Cortex of kidney (tissue), 1 donor: ENCODE measurements at places on chromosomes 4 and X.

DNA sequence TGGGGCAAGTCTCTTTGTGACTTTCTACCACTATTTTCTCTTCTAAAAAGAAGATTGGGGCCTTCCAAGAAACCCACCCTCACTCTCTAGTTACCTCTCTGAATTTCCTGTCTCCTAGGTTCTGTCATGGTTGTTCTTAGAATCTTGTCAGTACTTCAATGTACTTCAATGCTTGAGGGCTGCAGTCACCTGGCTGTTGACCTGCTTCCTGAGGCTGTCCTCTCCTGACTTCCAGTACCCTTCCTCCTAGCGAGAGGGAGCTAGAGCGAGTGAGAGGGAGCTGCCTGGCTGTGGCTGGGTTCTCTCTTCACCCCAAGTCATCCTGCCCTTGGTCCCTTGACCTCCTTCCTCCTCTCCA lies 17.7 kb downstream of the CD99L2 start:
- DNase-seq, result no peak

- DNase-seq, result no peak
These were observed 6.2 kb upstream of the HPSE start for GRCh38 chr4:83340692-83341343.

GRCh38 chr4:7186031-7186430 lies 6.3 kb upstream of the SORCS2 start:
- no peak for DNase-seq

GRCh38 chr4:24640366-24640765 lies 56.0 kb upstream of the DHX15 start:
- DNase-seq, result no peak

GRCh38 chr4:156137679-156138473 lies 184.2 kb upstream of the CTSO start:
- no peak for DNase-seq

DNA sequence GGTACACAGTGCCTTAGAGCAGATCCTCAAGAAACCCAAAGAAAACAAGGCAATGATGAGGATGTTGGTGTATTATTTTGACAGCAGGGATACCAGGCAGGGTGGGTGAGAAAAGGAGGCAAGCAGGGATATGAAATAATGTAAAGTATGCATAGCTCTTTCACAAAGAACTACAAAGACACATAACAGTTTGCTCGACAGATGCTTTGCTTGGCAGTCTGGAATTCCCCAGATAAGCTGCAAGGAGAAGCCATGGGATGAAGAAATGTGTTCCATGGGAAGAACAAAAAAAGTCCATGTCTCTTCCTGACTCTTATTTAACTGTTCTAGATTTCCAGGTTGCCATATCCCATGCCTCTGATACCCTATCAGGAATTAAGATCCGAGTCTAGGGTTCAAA lies 75.4 kb downstream of the FAM13A start:
- DNase-seq, result no peak

- no peak for DNase-seq
These were observed 25.3 kb downstream of the ARSF start for GRCh38 chrX:3066555-3066954.

GRCh38 chr4:13944095-13944511 lies 316.6 kb upstream of the BOD1L1 start:
- no peak for DNase-seq

DNA sequence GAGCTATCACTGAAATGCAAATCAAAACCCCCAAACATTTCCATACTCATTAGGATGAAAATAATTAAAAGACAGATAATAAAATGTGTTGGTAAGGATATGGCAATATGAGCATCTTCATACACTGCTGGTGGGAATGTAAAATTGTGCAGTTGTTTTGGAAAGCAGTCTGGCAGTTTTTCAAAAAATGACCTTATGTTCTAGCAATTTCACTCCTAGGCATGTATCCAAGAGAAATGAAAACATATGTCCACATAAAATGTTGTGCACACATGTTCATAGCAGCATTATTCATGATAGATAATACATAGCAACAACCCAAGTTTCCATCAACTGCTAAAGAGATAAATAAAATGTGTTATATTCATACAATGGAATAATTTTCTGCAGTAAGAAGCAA lies 14.8 kb upstream of the GPRASP2 start:
- DNase-seq, result no peak

DNA sequence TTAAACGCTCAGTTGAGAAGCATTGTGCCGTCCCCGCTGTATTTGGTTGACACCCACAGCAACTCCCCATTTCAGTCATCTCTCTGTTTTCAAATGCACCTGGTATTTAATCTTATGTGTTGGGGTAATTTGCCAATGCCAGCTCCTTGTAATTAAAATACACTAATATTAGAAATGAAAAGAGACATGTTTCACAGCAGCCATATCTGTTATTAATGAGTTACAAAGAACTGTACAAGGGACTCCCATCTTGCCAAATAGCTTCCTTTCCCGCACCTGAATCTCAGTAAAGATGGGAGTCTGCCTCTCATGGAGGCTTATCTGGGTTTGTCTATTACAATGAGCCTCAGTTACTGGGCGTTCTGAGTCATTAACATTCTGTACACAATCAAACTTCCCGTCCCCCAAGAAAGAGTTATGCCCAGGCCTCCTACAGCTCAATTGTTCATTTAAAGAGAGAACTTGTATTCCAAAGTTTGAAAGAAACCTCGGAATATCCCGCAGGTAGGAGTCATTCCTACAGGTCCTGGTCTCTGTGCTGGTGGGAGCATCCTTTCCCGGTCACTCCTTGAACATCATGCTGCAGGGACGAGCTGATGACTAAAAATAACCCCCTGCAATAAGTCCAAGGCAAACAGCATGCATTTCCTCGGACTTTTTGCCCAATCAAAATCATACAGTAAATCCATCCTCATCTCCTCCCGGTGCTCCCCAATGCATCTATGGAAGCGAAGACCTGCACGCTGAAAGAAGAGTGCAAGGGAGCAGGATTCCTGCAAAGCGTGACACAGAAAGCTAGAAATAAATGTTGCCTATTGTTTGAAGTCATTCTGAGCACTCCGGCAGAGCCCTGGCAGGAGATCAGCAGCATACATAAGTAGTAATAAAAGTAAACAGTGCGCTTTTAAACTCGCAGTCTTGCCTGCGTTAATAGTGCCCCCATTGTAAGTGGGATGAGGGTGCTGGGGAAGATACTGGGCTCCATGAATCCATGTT lies 926 bp downstream of the NDP start:
- DNase-seq, result no peak

GRCh38 chrX:13658602-13659001 lies 5.7 kb downstream of the TCEANC start:
- no peak for DNase-seq

GRCh38 chr4:33883111-33883510 lies 2361.2 kb downstream of the ARAP2 start:
- no peak for DNase-seq

GRCh38 chr4:99405433-99406115 lies 29.6 kb downstream of the ADH7 start:
- DNase-seq, result no peak

DNA sequence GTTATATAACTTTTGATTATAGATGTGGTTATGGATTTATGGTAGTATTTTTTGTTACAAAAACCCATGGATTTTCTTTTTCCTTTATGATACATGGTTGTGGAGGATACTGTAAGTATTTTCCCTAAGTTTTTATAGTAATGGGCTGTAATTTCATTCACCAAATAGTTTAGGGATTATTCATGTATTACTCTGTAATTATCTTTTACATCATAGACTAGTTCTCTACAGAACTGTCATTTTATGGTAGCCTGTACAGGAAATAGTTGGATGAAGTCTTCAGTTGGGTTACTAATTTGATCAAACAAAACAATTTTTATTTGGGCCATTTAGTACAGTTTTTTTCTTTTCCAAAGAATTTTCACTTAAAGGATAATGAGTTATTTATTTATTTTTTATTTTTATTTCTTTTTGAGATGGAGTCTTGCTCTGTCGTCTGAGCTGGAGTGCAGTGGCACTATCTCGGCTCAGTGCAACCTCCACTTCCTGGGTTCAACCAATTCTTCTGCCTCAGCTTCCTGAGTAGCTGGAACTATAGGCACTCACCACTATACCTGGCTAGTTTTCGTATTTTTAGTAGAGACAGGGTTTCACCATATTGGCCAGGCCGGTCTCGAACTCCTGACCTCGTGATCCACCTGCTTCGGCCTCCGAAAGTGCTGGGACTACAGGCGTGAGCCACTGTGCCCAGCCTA lies 42.1 kb downstream of the RBPJ start:
- no peak for DNase-seq

- no peak for DNase-seq
These were observed 185.7 kb upstream of the HS3ST1 start for GRCh38 chr4:11614426-11614825.

DNA sequence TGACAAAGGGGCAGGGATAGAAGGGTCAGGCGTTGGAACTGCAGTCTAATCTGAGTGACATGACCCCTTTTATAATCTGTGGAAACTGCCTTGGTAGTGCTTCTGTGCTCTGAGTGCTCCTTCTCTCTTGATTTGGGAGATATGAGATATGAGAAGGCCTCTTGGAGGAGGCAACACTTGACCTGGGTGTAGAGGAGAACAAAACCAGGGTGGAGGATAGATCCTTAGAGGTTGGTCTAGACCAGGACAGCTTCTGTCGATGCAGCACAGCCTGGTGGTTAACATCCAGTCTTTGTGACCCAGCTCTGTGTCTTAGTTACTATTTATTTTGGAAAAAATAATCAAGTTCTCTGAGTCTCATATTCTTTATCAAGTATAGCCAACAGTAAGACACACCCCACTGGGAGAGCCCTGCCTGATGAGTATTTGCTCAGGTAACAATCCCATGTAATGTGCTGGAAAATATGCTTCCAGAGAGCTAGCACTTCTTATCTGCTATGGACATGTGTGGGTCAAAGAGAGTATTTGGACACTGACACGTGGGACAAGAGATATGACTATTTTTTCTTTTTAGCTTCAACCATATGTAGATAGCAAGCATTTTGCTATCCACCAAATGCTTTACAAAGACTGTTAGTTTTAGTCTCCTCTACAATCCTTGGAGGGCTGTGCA lies 9.1 kb downstream of the USP51 start:
- DNase-seq, result no peak

- DNase-seq, result no peak
These were observed 42.9 kb downstream of the AFF1 start for GRCh38 chr4:86977621-86978184.

GRCh38 chr4:168421055-168421454 lies 59.2 kb downstream of the DDX60L start:
- DNase-seq, result no peak

- no peak for DNase-seq
These were observed 21.6 kb upstream of the C4orf54 start for GRCh38 chr4:99679204-99679603.

- no peak for DNase-seq
These were observed 117.3 kb downstream of the FAM133A start for GRCh38 chrX:93791304-93791703.

DNA sequence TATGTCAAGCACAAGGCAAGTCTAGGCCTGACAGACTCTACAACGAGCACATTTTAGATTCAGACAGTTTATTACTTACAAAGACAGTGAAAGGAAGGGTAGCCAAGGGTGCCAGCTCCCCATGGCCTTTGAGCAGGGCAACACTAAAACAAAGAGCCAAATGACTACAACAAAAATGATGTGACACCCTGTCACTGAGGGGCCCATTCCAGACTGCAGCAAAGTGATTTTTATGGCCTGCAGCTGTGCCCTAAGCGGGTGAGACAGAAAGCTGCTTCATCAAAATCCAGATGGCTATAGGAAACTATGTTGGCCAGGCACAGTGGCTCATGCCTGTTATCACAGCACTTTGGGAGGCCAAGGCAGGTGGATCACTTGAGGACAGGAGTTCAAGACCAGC lies 13.4 kb upstream of the RP2 start:
- no peak for DNase-seq

- no peak for DNase-seq
These were observed 309.6 kb upstream of the DDX53 start for GRCh38 chrX:22690116-22690515.

- DNase-seq, result no peak
These were observed 45.6 kb downstream of the SPATA4 start for GRCh38 chr4:176149680-176150355.

GRCh38 chr4:94882756-94883155 lies 125.0 kb downstream of the BMPR1B start:
- no peak for DNase-seq

- DNase-seq, result no peak
These were observed 228.0 kb downstream of the RASL11B start for GRCh38 chr4:53089936-53090729.

GRCh38 chrX:34918856-34919255 lies 23.7 kb upstream of the FAM47B start:
- DNase-seq, result no peak

DNA sequence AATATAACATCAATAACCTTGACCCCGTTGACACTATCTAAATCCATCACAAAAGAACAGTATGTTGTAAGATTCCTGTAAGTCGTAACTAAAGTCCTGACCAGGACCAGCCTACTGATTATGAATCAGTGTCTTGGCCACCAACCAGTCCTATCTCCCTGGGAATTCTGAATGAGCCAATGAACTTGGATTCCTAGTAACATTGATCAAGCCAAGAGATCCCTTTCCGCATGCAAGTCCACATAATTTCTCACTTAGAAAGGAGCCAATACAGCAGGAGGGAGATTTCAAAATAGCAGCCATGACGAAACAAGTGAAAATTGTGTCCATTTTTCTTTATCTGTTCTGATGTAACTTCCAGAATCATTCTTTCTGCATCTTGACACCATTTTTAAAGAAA lies 9.5 kb downstream of the XPNPEP2 start:
- no peak for DNase-seq

DNA sequence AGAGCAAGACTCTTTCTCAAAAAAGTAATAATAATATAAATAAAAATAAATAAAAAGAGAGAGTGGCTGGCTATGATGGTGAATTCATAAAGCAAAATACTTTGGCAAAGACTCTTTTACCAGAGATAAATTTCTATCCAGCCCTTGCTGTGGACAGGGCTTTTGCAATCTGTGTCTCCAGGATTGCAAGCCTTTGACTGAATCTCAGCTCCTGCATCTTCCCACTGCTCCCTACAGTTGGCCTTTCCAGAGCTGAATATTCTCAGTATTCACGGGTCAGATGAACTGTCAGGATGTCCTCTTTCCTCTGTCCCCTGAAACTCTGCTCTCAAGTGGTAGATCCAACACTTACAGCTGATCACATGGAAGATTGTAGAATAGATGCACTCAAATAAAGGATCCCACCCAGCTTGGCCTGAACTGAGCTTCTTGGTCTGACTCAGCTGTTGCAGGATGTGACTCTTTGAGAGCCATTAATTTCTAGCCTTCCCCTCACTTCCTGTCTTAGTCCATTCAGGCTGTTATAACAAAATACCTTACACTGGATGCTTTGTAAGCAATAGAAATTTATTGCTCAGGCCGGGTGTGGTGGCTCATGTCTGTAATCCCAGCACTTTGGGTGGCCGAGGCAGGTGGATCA lies 123.4 kb upstream of the GUCY1A1 start:
- no peak for DNase-seq
